ENCODE measurements at places on chromosomes 6 and 20. TPM values are rescaled to one million over a fixed set of nuclear protein-coding genes. Genes with fewer than 3 reads are reported as not detected.

The RCAN2 gene
- total RNA-seq = 4.0 TPM

The CLIC5 gene
- 1.8 TPM for total RNA-seq

The DCDC2 gene
- 1.4 TPM for total RNA-seq

The DEFB132 gene
- not detected for total RNA-seq

The GJA1 gene
- 140 TPM for total RNA-seq

- H3K4me1 ChIP-seq = no peaks in the 10 kb centered on the region
- H3K27me3 ChIP-seq = peaks cover 80% of the 10 kb centered on the region
- no peaks in the 10 kb centered on the region for H3K36me3 ChIP-seq
- DNase-seq = no peak
- H3K4me3 ChIP-seq = no peak overlapping the region
These were observed 79.7 kb upstream of the SYNDIG1 start for GRCh38 chr20:24389686-24390085.

DNA sequence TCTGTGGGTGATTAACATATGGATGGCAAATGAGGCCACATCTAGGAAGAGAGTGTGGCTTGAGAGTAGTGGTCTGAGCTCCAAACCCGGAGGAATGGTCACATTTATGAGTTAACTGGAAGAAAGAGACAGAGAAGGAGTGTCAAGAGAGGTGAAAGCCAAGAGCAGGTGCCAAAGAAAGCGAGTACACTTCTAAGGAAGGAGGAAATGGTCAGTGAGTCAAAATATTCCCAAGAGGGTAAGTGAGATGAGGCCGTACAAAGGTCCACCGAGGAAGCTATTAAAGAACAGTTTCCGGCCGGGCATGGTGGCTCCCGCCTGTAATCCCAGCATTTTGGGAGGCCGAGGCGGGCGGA lies 104.5 kb upstream of the RNF24 start:
- H3K36me3 ChIP-seq = no peaks in the 10 kb centered on the region
- H3K27ac ChIP-seq = no peak overlapping the region
- peaks cover 29% of the 10 kb centered on the region for H3K27me3 ChIP-seq
- DNase-seq = no peak
- H3K4me3 ChIP-seq = no peak overlapping the region

The AARS2 gene
- 33.4 TPM for total RNA-seq

GRCh38 chr6:42113936-42114636 lies 28.3 kb downstream of the C6orf132 start:
- H3K36me3 ChIP-seq = peaks cover 13% of the 10 kb centered on the region
- H3K4me1 ChIP-seq = peaks cover 1% of the 10 kb centered on the region
- H3K27ac ChIP-seq = peak overlapping the region; percentile 36
- no peak overlapping the region for H3K4me3 ChIP-seq

DNA sequence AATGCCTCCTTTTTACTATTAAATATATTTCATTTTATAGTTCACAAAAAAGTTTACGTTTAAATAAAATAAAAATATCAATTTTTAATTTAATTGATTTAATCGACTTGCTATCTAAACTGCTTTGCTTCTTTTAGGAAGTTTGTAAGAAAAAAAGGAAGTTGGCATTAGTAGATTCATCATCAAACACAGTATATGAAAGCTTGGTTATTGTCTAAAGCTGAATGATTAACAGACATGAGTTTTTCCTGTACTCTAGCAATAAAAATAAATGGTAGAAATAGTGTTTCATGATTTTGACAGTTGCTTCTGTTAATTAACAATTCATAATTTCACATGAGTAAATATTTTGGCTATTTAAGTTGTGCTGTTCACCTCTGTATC lies 1285.5 kb upstream of the GJE1 start:
- DNase-seq = no peak
- no peak overlapping the region for H3K4me3 ChIP-seq
- H3K4me1 ChIP-seq = peaks cover 8% of the 10 kb centered on the region
- H3K36me3 ChIP-seq = no peaks in the 10 kb centered on the region
- no peak overlapping the region for H3K27ac ChIP-seq
- H3K27me3 ChIP-seq = no peaks in the 10 kb centered on the region

GRCh38 chr20:5153612-5154542 lies 27.1 kb downstream of the CDS2 start:
- H3K36me3 ChIP-seq = no peaks in the 10 kb centered on the region
- no peak overlapping the region for H3K4me3 ChIP-seq
- H3K27ac ChIP-seq = peak overlapping the region; percentile 31
- peaks cover 26% of the 10 kb centered on the region for H3K4me1 ChIP-seq
- DNase-seq = no peak

- H3K36me3 ChIP-seq = no peaks in the 10 kb centered on the region
- H3K4me1 ChIP-seq = no peaks in the 10 kb centered on the region
These were observed 881.2 kb upstream of the EPHA7 start for GRCh38 chr6:94300424-94301144.

GRCh38 chr6:133277900-133278545 lies 36.9 kb downstream of the EYA4 start:
- H3K27ac ChIP-seq = no peak overlapping the region
- no peak for DNase-seq
- no peaks in the 10 kb centered on the region for H3K4me1 ChIP-seq
- no peak overlapping the region for H3K4me3 ChIP-seq

The KLC4 gene
- 61.9 TPM for total RNA-seq

GRCh38 chr6:44618371-44618770 lies 230.9 kb downstream of the CDC5L start:
- DNase-seq = no peak
- H3K36me3 ChIP-seq = no peaks in the 10 kb centered on the region
- H3K4me3 ChIP-seq = no peak overlapping the region
- no peak overlapping the region for H3K27ac ChIP-seq
- peaks cover 12% of the 10 kb centered on the region for H3K27me3 ChIP-seq

DNA sequence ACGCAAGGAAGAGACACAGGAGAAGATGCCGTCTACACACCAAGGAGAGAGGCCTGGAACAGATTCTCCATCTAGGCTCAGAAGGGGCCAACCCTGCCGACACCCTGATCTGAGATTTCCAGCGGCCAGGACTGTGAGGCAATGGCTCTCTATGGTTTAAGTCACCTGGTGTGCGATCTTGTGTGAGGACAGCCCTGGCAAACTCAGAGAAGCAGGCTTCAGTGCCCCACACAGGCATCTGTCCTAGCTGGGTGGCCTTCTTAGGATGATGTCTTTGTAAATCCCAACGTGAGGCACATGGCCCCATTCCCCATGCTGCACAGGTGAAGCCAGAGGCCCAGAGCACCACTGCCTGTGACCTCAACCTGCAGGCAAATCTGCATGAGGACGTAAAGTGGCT lies 87.6 kb upstream of the FRMD1 start:
- H3K36me3 ChIP-seq = no peaks in the 10 kb centered on the region
- H3K27me3 ChIP-seq = no peaks in the 10 kb centered on the region
- no peak for DNase-seq
- no peak overlapping the region for H3K27ac ChIP-seq

DNA sequence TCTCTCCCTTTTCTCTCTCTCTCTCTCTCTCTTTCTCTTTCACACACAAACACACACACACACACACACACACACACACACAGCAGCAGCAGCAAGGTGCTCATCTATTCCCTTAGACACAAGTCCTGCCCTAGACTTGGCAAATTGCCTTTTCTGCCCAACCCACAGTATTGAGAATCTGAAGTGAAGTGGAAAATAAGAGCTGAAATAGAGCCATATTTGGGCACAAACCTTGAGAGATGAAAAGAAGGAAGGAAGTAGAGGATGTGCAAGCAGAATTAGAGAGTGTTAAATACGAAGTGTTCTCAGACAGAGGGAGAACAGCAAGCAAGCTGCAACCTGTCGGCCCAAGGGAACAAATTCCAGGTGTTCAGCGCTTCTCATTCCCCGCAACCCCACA lies 557.5 kb upstream of the NOX3 start:
- no peaks in the 10 kb centered on the region for H3K4me1 ChIP-seq
- DNase-seq = no peak
- H3K36me3 ChIP-seq = no peaks in the 10 kb centered on the region
- peaks cover 3% of the 10 kb centered on the region for H3K27me3 ChIP-seq
- H3K27ac ChIP-seq = no peak overlapping the region
- H3K4me3 ChIP-seq = no peak overlapping the region

DNA sequence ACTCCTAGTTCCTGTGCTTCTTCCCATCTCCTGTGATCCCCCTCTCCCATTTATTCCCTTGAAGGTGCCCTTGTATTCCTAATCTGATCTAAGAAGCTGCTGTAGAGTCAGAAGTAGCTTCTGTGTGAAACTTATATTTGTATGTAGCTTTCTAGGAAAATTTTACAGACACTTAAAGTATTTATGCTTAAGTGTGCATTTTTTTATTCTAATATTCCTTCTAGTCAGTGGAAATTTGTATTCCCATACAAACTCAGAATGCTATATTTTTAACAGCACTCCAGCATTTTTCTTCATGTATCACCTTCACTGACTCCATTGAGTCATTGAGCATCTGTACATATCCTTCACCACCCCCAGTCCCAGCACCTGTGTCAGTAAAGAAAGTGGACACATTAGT lies 12.7 kb downstream of the ZKSCAN8 start:
- H3K4me1 ChIP-seq = no peaks in the 10 kb centered on the region
- no peak overlapping the region for H3K27ac ChIP-seq
- no peak overlapping the region for H3K4me3 ChIP-seq
- no peaks in the 10 kb centered on the region for H3K27me3 ChIP-seq

DNA sequence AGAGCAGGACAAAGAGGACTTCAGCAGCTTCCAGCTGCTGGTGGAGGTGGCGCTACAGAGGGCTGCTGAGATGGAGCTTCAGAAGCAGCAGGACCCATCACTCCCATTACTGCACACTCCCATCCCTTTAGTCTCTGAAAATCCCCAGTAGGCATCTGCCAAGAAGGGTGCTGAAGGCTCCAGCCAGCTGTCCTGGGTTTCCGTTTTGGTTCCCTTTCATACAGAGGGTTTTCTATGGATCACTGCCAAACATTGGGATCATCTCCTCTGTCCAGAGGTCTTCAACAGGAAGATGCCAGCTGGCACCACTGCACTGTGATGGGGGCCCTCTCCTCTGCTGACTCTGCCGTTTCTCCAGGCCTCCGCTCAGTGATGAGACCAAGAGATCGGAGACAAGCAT lies 14.3 kb upstream of the RAB5IF start:
- H3K36me3 ChIP-seq = peaks cover 29% of the 10 kb centered on the region
- peak overlapping the region; percentile 39 for H3K27ac ChIP-seq
- no peak overlapping the region for H3K4me3 ChIP-seq
- peaks cover 7% of the 10 kb centered on the region for H3K4me1 ChIP-seq
- DNase-seq = no peak

GRCh38 chr6:28165563-28165962 lies 23.9 kb downstream of the ZKSCAN8 start:
- H3K36me3 ChIP-seq = peaks cover 10% of the 10 kb centered on the region
- peaks cover 12% of the 10 kb centered on the region for H3K4me1 ChIP-seq
- no peak for DNase-seq

- H3K4me1 ChIP-seq = peaks cover 38% of the 10 kb centered on the region
- no peaks in the 10 kb centered on the region for H3K36me3 ChIP-seq
- no peak overlapping the region for H3K4me3 ChIP-seq
- DNase-seq = no peak
- no peaks in the 10 kb centered on the region for H3K27me3 ChIP-seq
These were observed 509.9 kb upstream of the ID4 start for GRCh38 chr6:19327241-19327640.

DNA sequence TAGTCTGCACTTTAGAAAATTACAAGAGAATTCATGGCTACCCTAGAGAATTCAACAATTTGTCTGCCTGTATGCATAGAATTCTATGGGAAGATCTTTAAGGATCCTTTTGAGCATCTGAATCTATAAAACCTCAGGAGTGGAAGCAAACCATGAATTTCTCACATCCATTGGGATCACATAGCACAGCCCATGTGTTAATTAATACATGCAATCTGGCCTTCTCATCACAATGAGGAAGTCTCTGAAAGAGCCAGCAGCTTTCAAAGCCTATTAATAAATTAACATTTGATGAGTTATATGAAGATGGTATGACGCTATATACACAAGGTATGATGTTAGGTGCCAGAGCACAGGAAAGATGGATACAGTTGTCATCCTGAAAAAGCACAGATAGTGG lies 24.7 kb downstream of the NDUFAF4 start:
- H3K4me3 ChIP-seq = no peak overlapping the region
- no peak for DNase-seq
- no peaks in the 10 kb centered on the region for H3K27me3 ChIP-seq
- H3K27ac ChIP-seq = no peak overlapping the region

- no peaks in the 10 kb centered on the region for H3K27me3 ChIP-seq
- peaks cover 5% of the 10 kb centered on the region for H3K36me3 ChIP-seq
- H3K27ac ChIP-seq = peak overlapping the region; percentile 53
These were observed 121.2 kb downstream of the SULF2 start for GRCh38 chr20:47664068-47664437.

The NRSN1 gene
- 1.1 TPM for total RNA-seq
